ENCODE measurements at places on chromosomes 4 and X.

- DNase-seq: peak; percentile 22
Measured at GRCh38 chr4:10740251-10740650, 55.7 kb upstream of the CLNK start.

GRCh38 chr4:83440899-83441298 is 14.7 kb downstream of the HELQ start:
- DNase-seq: no peak

GRCh38 chr4:38928974-38929373 is 61.4 kb downstream of the FAM114A1 start:
- no peak for DNase-seq

- DNase-seq: no peak
Measured at GRCh38 chr4:1532549-1533395, 126.5 kb upstream of the NKX1-1 start.

DNA sequence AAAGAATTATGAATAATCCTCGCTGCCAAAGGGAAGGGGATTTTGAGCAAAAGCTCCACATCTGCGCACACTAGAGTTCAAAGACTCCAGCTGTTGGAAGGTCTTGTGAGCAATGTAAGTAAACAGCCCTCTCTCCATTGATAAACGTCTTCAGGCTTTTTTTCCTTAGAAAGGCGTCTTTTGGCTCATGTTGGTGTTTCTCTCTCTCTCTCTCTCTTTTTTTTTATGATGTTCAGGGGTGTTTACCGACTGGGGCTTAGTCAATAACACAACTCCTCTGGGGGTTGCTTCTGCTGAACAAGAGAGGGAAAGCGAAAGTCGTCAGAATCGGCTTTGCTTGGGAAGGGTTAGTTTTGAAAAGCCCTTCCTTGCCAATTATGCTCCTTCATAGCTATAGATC is 53.2 kb upstream of the C1QTNF7 start:
- no peak for DNase-seq

DNA sequence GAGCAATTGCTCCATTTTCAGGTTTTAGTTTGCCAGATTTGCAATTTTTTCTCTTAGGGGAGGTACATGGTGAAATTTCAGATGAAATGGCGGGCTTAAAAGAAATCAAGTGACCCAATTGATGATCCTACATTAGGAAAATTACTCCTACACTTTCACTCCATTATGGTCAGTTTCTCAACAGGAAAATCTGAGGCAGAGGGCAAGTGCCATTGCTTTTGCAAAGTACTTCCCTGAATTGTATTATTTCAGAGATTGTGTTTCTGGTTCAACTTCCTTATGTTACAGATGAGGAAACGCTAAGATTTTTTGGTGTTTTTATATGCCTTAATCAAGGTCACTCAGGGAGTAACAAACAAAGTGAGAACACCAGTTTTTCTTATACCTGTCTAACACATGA is 302.2 kb downstream of the ARAP2 start:
- no peak for DNase-seq

DNA sequence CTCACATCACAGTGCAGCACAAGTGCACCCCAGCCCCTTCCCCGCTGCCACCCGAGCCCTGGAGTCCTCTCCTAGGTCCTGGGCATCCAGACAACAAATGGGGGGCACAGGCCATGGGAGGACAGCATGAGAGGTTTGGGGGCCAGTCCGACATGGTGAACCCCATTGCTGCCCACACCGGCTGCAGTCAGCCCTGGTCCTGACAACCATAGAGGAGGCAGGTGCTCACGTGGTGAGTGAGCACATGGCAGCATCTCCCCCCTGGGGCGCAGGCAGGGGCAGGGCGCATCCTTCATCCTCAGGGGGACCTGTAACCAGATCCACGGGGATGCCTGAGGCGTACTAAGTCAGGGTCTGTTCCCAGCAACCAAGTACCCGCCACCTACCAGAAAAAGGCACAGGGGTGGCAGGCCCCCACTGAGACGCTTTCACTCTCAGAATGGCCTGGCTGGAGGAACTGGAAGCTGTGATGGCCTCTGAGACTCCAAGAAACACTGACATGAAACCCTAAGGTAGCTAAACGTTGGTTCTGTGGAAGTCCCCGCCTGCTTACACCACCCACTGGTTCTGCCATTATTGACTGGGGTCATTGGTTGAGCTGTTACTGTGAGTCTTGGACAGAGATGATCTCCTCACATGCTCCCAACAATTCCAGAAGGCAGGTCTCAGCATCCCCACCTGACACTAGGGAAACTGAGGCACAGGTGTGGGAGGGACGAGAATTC is 6.5 kb downstream of the ZFYVE28 start:
- DNase-seq: no peak

GRCh38 chr4:159171287-159171686 is 68.4 kb downstream of the RAPGEF2 start:
- DNase-seq: no peak

DNA sequence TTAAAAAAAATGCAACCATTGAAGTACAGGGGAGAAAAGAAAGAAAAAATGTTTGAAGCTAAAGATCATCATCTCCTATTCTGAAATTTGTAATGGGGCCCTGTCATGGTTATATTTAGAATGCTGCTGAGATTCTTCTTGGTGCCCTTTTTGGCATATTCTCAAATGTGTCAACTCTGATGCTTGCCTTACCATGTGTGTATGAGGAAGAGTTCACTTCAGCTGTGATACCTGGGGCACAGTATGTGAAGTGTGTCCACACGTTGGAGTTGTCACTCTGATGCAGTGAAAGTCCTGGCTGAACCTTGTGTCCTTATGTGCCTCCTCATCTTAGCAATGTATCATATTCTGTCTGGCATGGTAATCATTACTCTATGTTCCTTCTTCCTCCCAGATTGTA is 377.9 kb downstream of the RAPGEF2 start:
- no peak for DNase-seq

GRCh38 chr4:74056114-74056857 is 17.8 kb upstream of the CXCL3 start:
- DNase-seq: peak; percentile 77

All from fibroblast of skin of right biceps (primary cell).